ENCODE measurements at places on chromosomes 6 and 20.
A peak's percentile ranks its signal among the peaks of the same experiment; 100 is the strongest.

- DNase-seq: no peak
Observed at GRCh38 chr6:157173776-157174175, 149.5 kb downstream of the TMEM242 start.

GRCh38 chr6:118724211-118724610 lies 72.8 kb upstream of the CEP85L start:
- DNase-seq: no peak

- no peak for DNase-seq
Observed at GRCh38 chr6:121593011-121593641, 157.7 kb downstream of the GJA1 start.

DNA sequence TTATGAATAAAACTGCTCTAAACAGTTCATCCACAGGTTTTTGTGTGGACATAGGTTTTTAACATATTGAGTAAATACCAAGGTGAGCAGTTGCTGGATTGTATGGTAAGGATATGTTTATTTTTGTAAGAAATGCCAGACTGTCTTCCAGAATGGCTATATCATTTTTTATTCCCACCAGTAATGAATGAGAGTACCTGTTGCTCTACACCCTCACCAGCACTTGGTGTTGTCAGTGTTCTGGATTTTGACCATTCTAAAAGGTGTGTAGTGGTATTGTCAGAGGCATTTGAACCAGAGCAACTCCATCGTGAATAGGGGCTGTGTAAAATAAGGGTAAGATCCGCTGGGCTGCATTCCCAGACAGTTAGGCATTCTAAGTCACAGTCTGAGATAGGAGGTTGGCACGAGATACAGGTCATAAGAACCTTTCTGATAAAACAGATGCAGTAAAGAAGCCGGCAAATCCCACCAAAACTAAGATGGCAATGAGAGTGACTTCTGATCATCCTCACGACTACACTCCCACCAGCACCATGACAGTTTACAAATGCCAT lies 12.9 kb upstream of the NT5E start:
- DNase-seq: no peak

DNA sequence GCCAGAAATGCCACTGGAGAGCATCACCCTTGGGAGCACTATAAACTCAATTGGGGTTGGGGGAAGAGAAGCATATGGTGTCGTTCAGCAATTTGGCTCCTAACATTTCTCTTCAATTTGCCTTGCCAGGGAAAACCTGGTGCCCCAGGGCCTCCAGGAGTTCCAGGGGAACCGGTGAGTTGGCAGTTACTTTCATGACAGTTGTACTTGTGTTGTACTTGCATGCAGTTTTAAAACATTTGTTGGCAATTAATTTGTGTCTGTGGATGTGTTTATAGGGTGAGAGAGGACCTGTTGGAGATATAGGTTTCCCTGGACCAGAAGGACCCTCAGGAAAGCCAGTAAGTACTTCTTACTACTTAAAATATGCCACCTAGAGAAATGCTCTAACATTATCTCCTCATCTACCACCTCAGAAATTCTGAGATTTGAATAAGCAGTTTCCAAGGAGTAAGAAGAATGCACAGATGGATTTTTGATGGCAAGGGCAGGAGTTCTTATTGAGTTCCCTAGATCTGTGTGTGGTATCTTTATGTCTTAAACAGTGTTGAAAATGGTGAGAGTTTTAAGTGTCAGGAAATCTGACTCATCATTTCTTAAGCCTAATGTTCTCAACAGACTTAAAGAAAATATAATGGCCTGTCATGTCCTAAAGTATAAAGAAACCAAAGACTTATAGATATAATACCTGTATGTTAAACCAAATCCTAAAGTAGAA lies 122.5 kb downstream of the COL9A1 start:
- no peak for DNase-seq

GRCh38 chr20:42752620-42753019 lies 437.1 kb downstream of the PTPRT start:
- DNase-seq: no peak

GRCh38 chr6:13413900-13414555 lies 73.4 kb downstream of the GFOD1 start:
- DNase-seq: no peak

DNA sequence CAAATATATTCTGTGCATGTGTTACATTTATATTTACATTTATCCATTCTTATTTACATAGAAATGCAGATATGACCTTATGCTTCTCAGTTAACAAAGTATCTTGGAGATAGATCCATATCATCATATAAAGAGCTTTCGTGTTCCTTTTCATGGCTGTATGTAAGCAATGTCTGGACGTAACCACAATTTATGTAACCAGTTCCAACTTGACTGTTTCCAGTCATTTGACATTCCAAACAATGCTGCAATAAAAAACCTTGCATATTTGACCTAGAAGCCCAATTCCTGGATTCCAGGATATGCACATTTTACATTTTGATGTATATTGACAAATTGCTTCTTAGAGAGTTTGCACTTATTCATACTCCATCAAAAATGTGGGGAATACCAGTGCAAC lies 113.7 kb upstream of the F13A1 start:
- no peak for DNase-seq

DNA sequence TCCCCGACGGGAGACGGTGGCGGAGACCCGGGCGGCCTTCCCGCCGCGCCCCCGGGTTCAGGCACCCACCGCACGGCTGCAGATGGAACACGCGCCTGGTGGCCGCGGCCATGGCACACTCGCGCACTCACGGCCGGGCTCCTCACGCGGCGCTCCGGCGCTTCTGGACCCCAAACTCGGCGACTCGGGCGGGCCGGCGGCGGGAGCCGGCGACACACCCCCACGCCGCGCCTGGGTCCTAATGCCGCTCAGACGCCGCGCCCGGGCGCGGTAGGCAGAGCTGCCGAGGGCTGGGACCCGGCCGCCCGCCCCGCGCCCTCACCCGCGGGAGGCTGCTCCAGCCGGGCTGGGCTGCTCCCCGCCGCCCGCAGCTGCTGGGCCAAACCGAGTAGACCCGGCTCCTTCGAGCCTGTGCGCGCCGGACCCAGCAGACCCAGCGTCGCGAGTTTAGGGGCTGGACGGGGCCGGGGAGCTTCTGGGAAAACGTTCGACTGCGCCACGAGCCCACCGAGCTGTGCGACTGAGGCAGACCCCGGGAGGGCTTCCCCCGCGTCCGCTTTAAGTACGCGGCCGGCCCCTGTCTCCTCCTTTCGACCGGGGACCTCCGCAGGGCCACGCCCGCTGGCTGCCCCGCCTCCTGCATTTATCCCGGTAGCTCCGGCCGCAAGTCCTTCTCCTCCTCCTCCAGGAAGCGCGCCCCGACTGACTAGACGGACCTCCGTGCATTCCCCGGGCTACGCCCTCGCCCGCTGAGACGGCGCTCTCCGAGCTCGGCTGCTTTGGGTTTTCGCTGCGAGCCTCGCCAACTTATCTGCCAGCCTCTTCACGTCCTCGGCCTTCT lies at the start of gene SLC4A11:
Gene SLC4A11, minus strand, starts transcription at position 165 of the 841 bp plus-strand sequence. Its CDS starts 53 bp downstream, at position 112.
- DNase-seq: no peak

DNA sequence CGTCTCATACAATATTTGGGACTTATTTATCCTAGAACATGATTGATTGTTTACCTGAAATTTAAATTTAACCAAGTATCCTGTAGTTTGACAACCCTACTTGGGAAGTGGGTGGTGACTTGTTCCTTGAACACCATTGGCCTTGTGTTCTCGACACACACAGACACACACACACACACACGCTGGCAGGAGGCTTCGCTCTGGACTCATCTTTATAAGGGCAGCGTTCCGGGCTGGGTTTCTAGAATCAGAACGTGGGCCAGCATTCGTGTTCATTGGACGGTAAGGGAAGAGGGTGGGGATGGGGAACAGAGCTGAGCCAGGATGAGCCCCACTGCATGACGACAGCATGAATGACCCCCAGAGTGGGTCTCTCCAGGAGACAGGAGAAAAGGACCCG lies 16.2 kb upstream of the SSTR4 start:
- no peak for DNase-seq

DNA sequence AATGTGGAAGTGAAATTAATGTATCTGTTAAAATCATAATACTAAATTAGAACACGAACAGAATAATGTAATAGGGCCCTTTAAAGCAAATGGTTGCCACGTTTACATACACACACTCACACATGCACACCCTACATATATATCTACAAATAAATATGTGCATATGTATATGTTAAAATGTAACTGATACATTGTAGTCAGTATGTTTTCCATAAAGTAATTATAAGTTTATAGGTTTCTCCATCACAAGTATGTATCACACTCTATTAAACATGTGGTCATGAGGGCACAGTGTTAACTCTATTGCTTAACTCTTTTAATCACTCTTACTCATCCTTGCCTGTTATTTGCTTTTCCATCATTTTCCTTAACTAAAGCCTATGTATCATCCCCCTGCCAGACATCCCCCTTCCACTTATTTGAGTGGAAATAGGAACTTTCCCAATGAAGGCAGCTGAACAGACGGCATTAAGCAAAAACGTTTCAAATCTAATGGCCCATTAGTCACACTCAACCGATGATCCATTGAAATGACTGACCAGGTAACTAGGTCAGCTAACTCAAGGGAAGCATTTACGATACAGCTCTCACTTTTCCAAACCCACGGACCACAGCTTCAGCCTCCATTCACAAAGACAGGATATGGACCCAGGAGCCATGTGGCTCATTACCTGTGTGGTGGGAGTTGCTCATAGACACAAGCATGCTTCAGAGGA lies 89.3 kb downstream of the HAO1 start:
- no peak for DNase-seq

- peak; percentile 9 for DNase-seq
Observed at GRCh38 chr6:96521306-96521643, 331 bp upstream of the UFL1 start.
